ENCODE measurements at places on chromosomes 4 and X. TPM values are rescaled to one million over a fixed set of nuclear protein-coding genes. Genes with fewer than 3 reads are reported as not detected.

The GC gene
- not detected for total RNA-seq

The HDX gene
- total RNA-seq = 3.2 TPM

The SPP1 gene
- 88.4 TPM for total RNA-seq

DNA sequence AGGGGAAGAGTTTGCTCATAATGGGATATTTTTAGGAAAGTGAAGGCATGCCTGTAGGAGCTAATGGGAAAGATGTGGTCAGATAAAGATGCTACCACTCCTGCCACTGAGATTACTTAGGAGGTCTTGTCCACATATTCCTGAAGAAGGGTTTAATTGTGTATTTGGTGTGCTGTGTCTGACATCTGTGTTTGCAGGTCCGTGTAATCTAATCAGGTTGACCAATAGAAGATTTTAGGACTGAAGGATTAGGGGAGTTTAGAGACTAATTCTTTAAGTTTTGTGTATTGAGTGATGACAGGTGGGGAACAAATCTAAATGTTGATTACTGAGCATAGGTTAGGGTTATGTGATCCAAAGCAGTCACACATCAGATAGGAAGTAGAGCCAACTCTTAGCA is 57.2 kb downstream of the JADE1 start:
- DNase-seq = no peak
